NCI-H69 (cell line): ENCODE measurements at places on chromosomes 13 and 19.

DNA sequence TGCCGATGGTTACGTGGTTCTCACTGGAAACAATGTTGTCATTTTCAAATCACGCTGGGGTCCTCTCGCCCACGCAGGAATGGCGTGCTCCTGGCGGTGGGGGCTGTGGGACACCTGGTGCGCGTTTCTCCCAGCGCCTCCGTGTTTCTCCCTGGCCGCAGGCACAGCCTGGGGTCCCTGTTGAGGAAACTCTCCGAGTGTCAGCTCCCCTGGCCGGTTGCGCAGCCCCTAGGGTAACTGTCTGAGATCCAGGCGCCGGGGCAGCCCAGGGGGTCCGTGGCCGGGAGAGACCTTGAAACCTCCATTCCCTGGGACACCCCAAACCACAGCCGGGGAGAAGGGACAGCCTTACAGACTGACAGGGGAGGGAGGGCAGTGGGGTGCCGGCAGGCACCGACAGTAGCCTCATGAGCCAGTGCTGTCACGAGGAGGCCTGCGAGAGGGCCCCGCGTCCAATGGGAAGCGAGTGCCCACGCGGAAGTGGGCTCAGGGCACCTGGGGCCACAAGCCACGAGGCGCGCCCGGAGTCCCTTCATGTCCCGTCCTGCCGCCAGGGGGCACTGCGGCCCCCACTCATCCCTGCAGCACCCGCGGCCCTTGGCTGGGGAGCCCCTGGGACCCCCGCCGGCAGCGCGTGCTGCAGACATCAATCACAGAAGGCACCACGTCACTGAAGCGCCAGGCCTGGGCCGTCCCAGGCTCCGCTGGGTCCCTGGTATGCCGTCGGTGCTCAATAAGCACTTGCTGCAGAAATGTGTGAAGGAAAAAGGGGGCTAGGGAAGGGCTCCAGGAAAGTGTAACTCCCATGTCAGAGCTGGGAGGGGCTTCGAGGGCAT lies 9.5 kb downstream of the ADAMTSL5 start:
- DNase-seq: peak; percentile 74

- peak; percentile 37 for DNase-seq
Measured at GRCh38 chr19:9885077-9885552, 50.0 kb downstream of the PIN1 start.

- no peak for DNase-seq
Measured at GRCh38 chr19:6551607-6552450, 21.0 kb downstream of the TNFSF9 start.

GRCh38 chr19:13172346-13173138 lies 22.3 kb downstream of the IER2 start:
- DNase-seq: peak; percentile 73

GRCh38 chr13:30364133-30364532 lies 56.8 kb upstream of the KATNAL1 start:
- DNase-seq: no peak
